ENCODE measurements at places on chromosomes 5 and 9.

- DNase-seq = no peak
Measured at GRCh38 chr5:159096924-159097783, 2.6 kb downstream of the EBF1 start.

- peak; percentile 45 for DNase-seq
Measured at GRCh38 chr5:139847790-139848507, 52.3 kb downstream of the PSD2 start.

DNA sequence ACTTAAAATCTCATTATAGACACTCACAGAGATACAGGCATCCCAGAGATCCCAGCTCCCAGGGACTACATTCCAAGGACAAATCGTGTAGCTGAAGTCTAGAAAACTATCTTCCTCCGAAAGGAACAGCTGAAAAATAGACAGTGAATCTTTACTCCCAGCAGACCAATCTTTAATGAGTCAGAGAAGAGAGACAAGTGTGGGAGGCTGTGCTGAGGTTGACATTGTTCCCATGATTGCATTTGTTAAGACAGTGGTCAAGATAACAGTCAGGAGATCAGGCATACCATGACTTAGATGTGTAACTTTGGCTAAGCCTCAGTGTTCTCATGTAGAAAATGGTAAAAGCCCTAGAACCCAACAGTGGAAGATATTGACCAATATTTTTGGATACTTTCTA lies 120.7 kb downstream of the PAPPA start:
- DNase-seq = no peak

- no peak for DNase-seq
Measured at GRCh38 chr5:162227075-162227474, 159.5 kb downstream of the GABRG2 start.

DNA sequence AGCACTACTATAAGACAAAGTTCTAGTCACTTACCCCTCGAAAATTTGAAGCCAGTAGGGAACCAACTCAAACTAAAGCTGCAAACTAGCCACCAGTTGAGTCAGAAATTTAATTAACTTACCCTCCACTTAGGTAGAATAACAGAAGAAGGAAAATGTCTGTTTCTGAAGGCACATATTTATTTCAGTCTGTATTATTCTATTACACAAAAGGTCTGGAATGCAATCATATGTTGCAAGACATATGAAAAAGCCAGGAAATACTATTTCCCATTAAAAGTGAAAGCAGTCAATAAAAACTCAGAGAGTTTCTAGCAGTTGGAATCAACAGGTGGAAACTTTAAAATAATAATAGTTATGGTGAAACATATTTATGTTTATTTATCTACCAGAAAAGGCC lies 79.2 kb upstream of the SLCO4C1 start:
- no peak for DNase-seq

- no peak for DNase-seq
Measured at GRCh38 chr5:39363217-39363616, 1.1 kb downstream of the C9 start.

DNA sequence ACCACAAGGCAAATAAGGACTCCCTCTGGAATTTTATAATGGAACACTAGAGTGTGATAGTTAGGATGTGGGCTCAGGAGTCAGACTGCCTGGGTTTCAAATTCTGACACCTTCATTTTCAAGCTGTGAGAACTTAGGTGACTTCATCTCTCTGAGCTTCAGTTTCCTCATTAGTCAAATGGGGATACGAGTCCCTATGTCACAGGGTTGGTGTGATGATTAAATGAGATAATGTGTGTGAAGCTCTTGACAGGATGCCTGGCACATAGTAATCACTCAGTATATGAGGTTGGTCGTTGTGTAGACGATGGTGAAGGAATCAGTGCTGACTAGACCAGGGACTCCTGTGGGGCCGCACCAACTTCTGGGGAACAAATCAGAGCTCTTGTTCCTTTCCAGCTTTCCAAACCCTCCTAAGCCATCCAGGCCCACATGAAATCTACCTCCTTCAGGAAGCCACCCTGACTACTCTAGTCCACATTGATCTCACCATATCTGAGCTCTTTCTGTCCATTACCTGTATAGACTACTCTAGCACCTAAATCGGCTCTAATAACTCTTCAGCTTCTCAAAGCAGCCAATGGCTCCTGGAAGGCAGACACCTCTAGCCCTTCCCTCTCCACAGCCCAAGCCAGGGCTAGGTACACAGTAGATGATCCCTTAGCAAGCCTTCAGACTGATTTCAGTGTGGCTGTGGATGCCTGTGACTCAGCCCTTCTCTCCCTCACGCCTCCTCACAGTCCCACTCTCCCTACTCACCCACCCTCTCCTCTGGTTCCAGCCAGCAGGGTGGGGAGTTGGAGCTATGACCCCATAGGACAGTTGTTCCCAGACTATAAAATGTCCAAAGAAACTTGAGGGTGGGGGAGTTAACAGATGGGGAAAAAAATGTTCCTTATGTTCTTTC lies 2.5 kb upstream of the TCF7 start:
- no peak for DNase-seq

DNA sequence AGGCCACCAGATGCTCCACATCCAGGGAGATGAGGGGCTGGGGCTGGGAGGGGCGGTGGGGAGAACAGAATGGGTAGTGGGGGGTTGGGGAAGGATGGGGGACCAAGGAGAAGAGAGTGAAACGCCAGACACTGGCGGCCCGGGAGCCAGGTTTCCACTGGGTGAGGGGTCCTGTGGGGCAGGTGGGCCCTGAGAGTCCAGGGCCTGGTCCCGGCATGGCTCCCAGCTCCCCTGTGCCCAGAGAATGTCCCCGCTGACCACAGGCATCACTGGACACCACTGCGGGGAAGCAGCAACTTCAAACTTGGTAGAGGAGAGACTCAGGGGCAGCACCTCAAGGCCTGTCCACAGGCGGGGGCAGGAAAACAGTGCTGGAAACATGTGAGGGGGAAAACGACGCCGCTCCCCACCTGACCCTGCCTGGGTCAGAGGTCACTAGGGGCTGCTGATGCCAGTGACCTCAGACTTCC lies 13.2 kb downstream of the NINJ1 start:
- DNase-seq = no peak

DNA sequence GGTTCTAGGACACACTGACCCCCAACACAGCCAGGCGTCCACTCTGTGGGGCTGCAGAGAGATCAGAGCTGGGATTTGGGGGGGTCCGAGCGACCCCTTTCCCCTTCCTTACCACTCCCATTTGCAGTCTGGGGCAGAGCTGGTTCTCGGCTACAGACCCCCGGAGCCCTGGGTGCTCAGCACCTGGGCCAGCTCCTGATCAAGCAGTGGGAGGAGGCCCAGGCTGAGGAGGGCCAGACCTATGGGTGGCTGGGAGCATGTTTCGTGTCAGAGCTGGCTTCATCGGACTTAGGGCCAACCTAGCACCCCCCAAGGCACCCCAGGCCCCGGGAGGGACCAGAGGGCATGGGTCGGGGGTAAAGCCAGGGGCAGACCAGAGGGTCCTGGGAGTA lies 7.6 kb downstream of the GRIN1 start:
- DNase-seq = no peak

DNA sequence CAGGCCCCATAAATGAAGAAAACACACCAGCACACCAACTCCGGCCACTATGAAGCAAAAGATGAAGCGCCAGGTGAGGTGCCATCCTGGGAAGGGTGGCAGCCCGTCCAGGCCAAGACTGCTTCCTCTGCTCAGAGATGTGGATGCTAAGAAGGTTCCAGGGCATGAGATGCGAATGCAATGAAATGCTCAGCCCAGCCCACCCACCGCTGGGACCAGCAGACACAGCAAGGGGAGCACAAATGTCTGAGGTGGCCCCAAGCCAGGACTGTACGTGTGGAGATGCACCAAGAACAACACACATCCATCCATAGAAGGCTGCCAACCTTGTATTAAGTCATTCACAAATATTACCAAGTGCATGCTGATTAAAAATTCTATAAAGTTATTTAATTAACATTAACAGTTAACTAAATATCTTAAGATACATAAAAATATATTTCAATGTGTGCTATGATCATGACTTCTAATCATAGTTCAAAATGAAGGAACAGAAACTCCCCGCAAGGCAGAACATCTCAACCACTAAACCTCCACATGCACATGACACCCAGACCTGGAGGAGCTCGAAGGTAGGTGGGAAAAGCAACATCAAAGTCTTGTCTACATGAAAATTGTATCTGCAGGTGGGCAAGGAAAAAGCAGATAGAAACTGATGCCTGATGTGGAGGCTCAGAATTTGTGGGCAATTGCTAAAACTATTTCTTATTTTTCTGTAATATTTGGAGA lies 43.7 kb downstream of the BICD2 start:
- DNase-seq = no peak

DNA sequence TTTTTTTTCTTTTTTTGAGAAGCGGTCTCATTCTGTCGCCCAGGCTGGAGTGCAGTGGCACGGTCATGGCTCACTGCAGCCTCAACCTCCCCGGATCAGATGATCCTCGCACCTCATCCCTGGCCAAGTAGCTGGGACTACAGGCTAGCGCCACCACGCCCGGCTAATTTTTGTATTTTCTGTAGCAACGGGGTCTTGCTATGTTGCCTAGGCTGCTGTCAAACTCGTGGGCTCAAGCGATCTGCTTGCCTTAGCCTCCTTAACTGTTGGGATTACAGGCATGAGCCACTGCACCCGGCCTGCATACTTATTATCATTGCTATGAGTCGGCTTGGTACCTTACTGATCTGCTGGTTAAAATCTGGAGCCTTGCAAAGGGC lies 790 bp upstream of the IARS1 start:
- no peak for DNase-seq

- no peak for DNase-seq
Measured at GRCh38 chr5:4230786-4231641, 635.4 kb downstream of the IRX1 start.

DNA sequence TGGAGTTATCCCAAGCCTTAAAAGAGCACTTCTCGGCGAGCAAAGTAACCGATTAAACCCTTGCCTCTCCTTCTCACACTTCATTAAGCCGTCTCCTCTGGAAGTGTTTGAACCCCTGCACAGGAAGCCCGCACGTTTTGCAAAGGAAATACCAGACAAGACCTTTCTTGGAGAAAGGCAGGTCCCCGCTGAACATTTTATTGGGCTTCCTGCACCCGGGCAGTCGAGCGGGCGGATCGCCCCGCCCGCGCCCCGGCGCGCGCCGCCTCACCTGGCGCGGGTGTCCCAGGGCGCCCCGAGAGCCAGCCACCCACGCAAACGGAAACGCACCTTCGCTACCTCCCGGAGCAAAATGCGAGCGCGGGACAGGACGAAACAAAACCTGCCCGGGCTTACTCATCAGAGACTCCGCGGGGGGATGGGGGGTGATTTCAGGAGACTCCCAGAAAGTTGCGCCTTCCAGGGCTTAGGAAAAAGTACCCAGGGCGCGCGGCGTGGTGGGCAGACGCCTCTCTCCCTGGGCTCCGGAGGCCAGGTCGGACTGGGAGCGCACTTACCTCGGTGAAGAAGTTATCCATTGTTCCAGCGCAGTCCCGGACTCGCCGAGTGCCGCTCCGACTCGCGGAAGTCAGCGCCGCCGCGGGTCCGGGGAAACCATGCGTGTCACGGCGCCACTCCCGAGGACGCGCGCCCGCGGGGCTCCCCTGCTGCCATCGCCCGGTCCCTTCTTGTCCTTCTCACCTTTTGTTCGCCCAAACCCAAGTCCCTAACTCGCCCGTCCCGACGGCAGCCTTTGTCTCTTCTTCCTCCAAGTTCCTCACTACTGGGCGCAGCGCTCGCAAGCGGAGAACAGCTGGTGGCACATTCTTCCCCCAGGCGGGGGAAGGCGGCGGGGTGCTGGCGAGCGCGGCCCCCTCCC lies 598 bp downstream of the MYO10 start:
- no peak for DNase-seq

DNA sequence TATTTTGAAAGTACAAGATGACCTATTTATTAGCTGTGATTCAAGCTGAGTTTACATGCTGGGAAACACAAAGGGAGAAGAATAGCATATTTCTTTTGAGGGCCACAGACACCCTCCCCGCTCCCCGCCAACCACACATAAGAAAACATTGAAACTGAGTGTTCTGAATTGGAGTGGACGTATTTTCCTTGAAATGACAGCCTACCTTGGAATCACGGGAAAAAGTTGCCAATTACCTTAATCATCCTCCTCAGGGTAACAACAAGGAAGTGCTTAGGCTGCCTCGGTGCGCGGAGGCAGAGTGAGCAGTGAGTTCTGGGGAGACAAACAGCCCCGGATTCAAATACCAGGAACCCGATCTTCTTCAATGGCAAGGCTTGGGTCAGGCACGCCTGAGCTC lies 31.4 kb downstream of the CFAP77 start:
- DNase-seq = no peak

- DNase-seq = no peak
Measured at GRCh38 chr5:152376886-152377285, 28.2 kb downstream of the NMUR2 start.

GRCh38 chr5:34535944-34536623 lies 120.0 kb upstream of the RAI14 start:
- DNase-seq = no peak

DNA sequence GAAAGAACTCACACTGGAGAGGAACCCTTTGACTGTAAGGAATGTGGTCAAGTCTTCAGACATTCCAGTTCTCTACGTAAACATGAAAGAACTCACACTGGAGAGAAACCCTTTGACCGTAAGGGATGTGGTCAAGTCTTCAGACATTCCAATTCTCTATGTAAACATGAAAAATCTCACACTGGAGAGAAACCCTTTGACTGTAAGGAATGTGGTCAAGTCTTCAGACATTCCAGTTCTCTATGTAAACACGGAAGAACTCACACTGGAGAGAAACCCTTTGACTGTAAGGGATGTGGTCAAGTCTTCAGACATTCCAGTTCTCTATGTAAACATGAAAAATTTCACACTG lies 32.6 kb downstream of the MAPK9 start:
- DNase-seq = no peak

GRCh38 chr5:39455645-39456044 lies 30.9 kb upstream of the DAB2 start:
- DNase-seq = no peak

DNA sequence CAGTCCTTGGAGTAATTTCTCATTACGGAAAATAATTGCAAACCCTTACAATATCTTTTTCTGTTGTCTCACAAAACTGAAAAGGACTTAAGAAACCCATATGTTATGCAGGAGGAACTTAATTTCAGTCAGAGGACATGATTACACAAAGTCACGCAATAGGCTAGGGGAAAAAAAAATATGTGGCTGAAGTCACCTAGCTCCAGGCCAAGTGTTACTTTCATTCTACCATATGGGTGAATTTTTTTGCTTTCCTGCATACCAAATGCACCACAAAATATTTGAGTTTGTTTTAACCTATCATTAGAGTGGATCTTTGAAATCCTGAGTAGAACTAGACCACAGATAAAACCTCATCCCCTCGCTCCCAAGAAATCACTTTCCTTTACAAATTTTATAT lies 523.5 kb downstream of the CAAP1 start:
- no peak for DNase-seq

GRCh38 chr5:106142116-106142515 lies 1528.6 kb downstream of the EFNA5 start:
- no peak for DNase-seq

DNA sequence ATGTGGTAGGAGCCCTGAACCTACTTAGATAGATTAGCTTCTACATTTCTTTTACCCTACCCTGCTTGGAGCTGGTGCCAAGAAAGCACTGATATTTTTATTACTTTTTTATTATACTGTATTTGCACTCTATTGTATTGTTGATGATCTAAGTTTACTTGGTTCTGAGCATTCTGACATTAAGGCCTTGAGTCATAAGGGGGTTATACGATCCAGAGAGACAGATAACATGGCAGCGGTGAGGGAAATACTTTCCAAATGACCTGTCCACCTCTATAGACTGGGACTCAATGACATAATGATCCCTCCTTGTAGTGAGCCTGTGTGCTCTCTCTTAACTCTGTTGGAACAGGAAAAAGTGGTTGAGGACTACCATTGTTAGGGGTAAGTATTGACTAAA lies 176.3 kb downstream of the MAN2A1 start:
- no peak for DNase-seq

GRCh38 chr9:130026583-130027340 lies 16.2 kb downstream of the FNBP1 start:
- DNase-seq = no peak

Data from stimulated activated CD8-positive, alpha-beta memory T cell treated with anti-CD3 and anti-CD28 coated beads, Interleukin-4, amount 100 ng/mL, for 1 hour (primary cell).